Naive thymus-derived CD4-positive, alpha-beta T cell (primary cell): ENCODE measurements at places on chromosomes 1 and 21. TPM values are rescaled to one million over a fixed set of nuclear protein-coding genes. Genes with fewer than 3 reads are reported as not detected.

ERI3 gene
- total RNA-seq, result 36.2 TPM

GPR157 gene
- 11.0 TPM for total RNA-seq

NPHS2 gene
- not detected for total RNA-seq

DNA sequence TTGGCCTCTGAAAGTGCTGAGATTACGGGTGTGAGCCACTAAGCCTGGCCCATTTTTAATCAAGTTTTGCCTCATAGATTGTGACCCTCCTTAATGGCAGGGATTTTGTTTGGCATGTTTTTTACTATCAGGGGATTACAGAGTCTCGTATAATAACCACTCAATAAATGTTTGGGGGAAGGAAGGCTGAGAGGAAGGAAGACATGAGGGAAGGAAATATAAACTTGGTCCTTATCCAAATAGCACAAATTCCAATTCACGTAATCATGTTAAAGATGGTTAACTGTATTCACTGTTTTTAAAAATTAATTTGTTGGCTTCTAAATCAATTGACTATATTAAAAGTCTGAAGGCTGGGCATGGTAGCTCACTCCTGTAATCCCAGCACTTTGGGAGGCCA is 30.9 kb upstream of the SERTAD4 start:
- no peak overlapping the region for H3K27ac ChIP-seq
- no peak for DNase-seq
- H3K36me3 ChIP-seq, result no peaks in the 10 kb centered on the region
- H3K27me3 ChIP-seq, result no peaks in the 10 kb centered on the region
- no peak overlapping the region for H3K4me3 ChIP-seq

DNA sequence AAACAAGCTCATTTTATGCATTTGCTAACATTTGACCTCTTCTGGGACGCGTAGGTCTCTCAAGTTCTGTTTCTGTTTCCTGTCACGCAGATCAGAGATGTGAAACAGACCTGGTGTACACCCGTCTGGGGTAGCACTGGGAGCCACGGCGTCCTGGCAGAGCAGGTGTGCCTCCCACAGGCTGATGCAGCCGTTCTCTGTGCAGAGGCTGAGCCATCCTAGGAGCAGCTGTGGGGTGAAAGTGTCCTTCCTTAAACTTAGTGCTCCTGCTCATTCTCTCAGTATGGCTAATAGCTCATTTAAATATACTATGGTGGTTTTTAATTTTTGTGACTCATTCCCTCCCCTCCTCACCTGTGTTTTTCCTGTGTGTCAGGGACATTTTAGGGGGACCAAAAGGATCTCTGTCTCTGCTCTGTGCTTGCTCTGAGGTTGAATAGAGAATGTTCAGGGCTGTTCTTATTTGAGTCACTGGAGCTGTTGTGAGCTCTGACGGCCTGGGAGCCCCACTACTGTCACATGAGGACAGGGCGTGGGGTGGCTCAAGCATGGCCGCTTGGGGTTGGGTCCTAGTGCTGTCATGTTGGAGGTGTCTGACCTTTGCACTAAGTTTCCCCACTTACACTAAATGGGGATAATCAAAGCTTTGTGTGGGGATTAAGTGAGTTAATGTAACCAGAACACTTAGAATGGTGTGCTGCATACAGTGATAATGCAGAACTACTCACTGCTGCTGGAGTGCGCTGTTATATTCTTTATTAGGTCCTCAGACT is 43.0 kb downstream of the GALNT2 start:
- H3K36me3 ChIP-seq, result no peaks in the 10 kb centered on the region
- H3K27ac ChIP-seq, result no peak overlapping the region
- no peak overlapping the region for H3K4me3 ChIP-seq
- peak; percentile 25 for DNase-seq
- peaks cover 4% of the 10 kb centered on the region for H3K4me1 ChIP-seq
- H3K27me3 ChIP-seq, result no peaks in the 10 kb centered on the region

DNA sequence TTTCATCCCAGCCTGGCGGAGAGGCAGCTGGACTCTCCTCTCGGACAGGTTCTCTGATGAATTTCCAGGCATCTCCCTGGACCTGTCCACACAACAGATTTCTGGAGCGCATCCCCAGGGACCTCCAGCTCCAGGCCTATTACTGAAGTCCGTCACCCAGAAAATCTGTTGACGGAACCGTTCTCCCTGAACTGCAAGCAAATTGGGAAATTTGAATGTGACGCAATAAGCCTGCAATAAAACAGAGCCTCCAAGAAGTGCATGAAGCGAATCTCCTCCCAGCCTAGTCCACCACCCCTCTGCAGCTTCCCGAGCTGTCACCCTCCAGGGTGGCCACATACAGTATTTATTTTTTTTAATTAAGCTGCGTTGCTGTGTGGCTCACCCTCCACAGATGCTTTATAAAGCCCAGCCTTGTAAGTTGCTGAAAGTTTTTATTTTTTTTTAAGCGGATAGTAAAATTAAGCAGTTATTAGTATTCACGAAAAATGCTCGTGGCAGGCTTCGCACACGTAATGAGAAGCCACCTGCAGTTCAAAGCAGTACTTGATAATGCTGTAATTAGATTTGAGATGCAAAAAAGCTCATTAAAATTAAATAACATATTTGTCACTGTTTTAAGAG is 173.3 kb downstream of the CAMTA1 start:
- H3K4me3 ChIP-seq, result no peak overlapping the region
- peaks cover 4% of the 10 kb centered on the region for H3K4me1 ChIP-seq
- no peak for DNase-seq
- H3K36me3 ChIP-seq, result no peaks in the 10 kb centered on the region
- no peaks in the 10 kb centered on the region for H3K27me3 ChIP-seq

OR2T33 gene
- total RNA-seq, result not detected

SLAMF9 gene
- total RNA-seq, result not detected

NIBAN1 gene
- total RNA-seq, result 4.6 TPM

GRCh38 chr21:18382141-18382540 is 21.4 kb downstream of the TMPRSS15 start:
- no peak overlapping the region for H3K27ac ChIP-seq
- H3K27me3 ChIP-seq, result no peaks in the 10 kb centered on the region
- no peak for DNase-seq

DPM3 gene
- 50.4 TPM for total RNA-seq

DNA sequence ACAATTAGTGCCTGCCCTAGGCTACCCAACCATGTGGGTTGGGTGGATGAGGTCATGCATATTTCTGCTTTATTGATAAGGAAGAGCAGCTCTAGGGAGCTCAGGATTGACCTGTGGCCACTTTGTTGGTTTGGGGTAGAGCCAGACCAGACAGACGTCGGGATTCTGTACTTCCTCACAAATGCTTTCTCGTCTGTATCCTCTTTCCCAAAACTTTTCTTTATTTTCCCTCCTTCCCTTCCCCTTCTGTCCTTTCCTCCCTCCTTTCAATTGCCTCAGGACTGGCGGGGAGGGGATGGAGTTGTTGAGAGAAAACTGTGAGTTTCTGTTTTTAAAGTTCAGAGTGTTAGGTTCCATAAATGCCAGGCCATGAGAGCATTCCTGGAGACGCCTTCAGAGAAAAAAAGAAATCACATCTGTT is 68.0 kb downstream of the UCK2 start:
- no peak for DNase-seq
- no peaks in the 10 kb centered on the region for H3K4me1 ChIP-seq
- no peak overlapping the region for H3K4me3 ChIP-seq
- no peaks in the 10 kb centered on the region for H3K36me3 ChIP-seq
- no peak overlapping the region for H3K27ac ChIP-seq
- H3K27me3 ChIP-seq, result no peaks in the 10 kb centered on the region

- no peak overlapping the region for H3K27ac ChIP-seq
- H3K27me3 ChIP-seq, result no peaks in the 10 kb centered on the region
- H3K4me3 ChIP-seq, result no peak overlapping the region
- no peaks in the 10 kb centered on the region for H3K4me1 ChIP-seq
- DNase-seq, result no peak
Measured at GRCh38 chr1:195964516-195964915, 643.7 kb downstream of the KCNT2 start.

FABP3 gene
- not detected for total RNA-seq

GRCh38 chr21:41189150-41189745 is 21.3 kb downstream of the BACE2 start:
- no peaks in the 10 kb centered on the region for H3K27me3 ChIP-seq
- DNase-seq, result no peak
- no peaks in the 10 kb centered on the region for H3K36me3 ChIP-seq
- H3K4me1 ChIP-seq, result no peaks in the 10 kb centered on the region
- H3K4me3 ChIP-seq, result no peak overlapping the region
- H3K27ac ChIP-seq, result no peak overlapping the region

- H3K4me3 ChIP-seq, result no peak overlapping the region
- DNase-seq, result no peak
- H3K4me1 ChIP-seq, result no peaks in the 10 kb centered on the region
- no peak overlapping the region for H3K27ac ChIP-seq
- H3K27me3 ChIP-seq, result no peaks in the 10 kb centered on the region
Measured at GRCh38 chr1:234473118-234473517, 5.9 kb downstream of the TARBP1 start.

GRCh38 chr1:226533220-226533619 is 15.3 kb upstream of the STUM start:
- H3K4me3 ChIP-seq, result no peak overlapping the region
- DNase-seq, result no peak
- H3K27me3 ChIP-seq, result no peaks in the 10 kb centered on the region

GRCh38 chr21:44872649-44873355 is 688 bp downstream of the PTTG1IP start:
- peak overlapping the region; percentile 66 for H3K4me3 ChIP-seq
- DNase-seq, result no peak
- no peaks in the 10 kb centered on the region for H3K27me3 ChIP-seq
- H3K4me1 ChIP-seq, result peaks cover 54% of the 10 kb centered on the region
- peak overlapping the region; percentile 81 for H3K27ac ChIP-seq

MASP2 gene
- total RNA-seq, result not detected

STUM gene
- total RNA-seq, result not detected in 2 replicates

GRCh38 chr1:199747984-199748383 is 279.5 kb upstream of the NR5A2 start:
- no peaks in the 10 kb centered on the region for H3K36me3 ChIP-seq
- no peaks in the 10 kb centered on the region for H3K27me3 ChIP-seq
- H3K27ac ChIP-seq, result no peak overlapping the region
- DNase-seq, result no peak
- H3K4me3 ChIP-seq, result no peak overlapping the region

GRCh38 chr1:41348394-41348793 is 12.8 kb upstream of the FOXO6 start:
- no peak overlapping the region for H3K4me3 ChIP-seq
- no peak for DNase-seq
- no peak overlapping the region for H3K27ac ChIP-seq
- H3K4me1 ChIP-seq, result no peaks in the 10 kb centered on the region
- no peaks in the 10 kb centered on the region for H3K27me3 ChIP-seq
- no peaks in the 10 kb centered on the region for H3K36me3 ChIP-seq
